ENCODE measurements at places on chromosomes 2 and 18.

- no peaks in the 10 kb centered on the region for H3K36me3 ChIP-seq
- no peak overlapping the region for H3K4me3 ChIP-seq
- H3K27ac ChIP-seq: no peak overlapping the region
Observed at GRCh38 chr2:28252311-28252710, 140.3 kb upstream of the FOSL2 start.

- no peaks in the 10 kb centered on the region for H3K36me3 ChIP-seq
- no peaks in the 10 kb centered on the region for H3K4me1 ChIP-seq
- H3K27ac ChIP-seq: no peak overlapping the region
Observed at GRCh38 chr2:121080013-121080772, 204.8 kb downstream of the TFCP2L1 start.

GRCh38 chr2:237113026-237113795 lies 27.5 kb downstream of the COPS8 start:
- no peaks in the 10 kb centered on the region for H3K27me3 ChIP-seq
- no peaks in the 10 kb centered on the region for H3K36me3 ChIP-seq
- no peak overlapping the region for H3K4me3 ChIP-seq
- no peaks in the 10 kb centered on the region for H3K4me1 ChIP-seq
- DNase-seq: no peak

DNA sequence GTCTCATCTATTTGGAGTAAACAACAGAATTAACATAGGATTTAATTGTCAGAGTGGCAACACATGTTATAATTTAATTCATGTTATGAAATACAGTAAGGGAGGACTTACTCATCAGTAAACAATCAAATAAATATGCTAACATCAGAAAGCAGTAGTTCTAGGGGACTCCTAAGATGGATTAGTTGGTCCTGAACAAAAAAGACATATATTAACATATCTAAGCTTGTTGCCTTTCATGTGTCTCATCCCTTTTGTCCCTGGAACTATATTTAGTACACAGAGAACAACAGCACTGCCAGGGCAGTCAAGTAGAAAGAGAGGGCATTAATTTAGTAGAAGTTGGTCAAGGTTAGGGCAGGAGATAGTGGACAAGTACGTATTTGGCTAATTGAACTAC lies 117.8 kb upstream of the FZD5 start:
- no peaks in the 10 kb centered on the region for H3K36me3 ChIP-seq
- H3K27ac ChIP-seq: no peak overlapping the region
- H3K4me3 ChIP-seq: no peak overlapping the region
